Natural killer cell (primary cell): ENCODE measurements at places on chromosomes 6 and 20. TPM values are rescaled to one million over a fixed set of nuclear protein-coding genes. Genes with fewer than 3 reads are reported as not detected.

DNA sequence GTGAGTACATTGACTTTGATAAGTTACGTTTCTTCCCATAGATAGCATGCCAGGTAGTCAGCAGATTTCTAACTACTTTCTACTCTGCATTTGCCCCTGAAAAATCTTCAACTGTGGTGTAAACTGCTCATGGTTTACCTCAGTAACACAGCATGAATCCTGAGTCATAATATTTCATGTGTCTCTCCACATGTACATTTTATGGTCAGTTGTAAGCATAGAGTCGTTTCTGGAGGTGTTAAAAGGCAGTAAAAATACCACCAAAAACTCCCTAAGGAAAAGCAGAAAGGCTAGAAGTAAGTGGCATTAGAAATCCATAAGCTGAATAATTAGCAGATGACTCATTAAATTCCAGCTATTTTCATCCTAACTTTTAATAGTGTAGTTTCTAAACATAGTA, 4.1 kb upstream of the GPR63 start:
- H3K36me3 ChIP-seq = no peaks in the 10 kb centered on the region
- H3K4me3 ChIP-seq = no peak overlapping the region
- peaks cover 17% of the 10 kb centered on the region for H3K27me3 ChIP-seq
- DNase-seq = no peak
- H3K27ac ChIP-seq = no peak overlapping the region

DNA sequence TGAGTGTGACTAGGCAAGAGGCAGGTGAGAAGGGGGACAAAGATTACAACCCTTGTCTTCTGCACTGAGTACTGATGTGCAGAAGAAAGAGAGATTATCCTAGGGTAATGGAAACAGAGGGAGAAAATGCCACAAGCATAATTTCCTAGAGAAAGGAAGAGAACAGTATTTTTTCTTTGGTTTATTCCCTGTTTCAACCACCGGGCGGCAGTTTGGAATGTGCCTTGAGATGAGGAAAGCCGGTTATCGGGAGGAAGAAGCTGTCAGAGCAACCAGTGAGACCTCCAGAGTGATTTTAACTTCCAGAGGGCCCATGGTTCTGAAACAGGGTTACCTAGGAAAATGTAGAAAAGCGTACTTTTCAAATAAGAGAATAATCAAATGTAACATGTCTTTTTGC, 121.4 kb downstream of the REV3L start:
- H3K27me3 ChIP-seq = no peaks in the 10 kb centered on the region
- H3K27ac ChIP-seq = no peak overlapping the region
- no peak for DNase-seq
- no peak overlapping the region for H3K4me3 ChIP-seq
- H3K36me3 ChIP-seq = peaks cover 9% of the 10 kb centered on the region
- H3K4me1 ChIP-seq = no peaks in the 10 kb centered on the region

DNA sequence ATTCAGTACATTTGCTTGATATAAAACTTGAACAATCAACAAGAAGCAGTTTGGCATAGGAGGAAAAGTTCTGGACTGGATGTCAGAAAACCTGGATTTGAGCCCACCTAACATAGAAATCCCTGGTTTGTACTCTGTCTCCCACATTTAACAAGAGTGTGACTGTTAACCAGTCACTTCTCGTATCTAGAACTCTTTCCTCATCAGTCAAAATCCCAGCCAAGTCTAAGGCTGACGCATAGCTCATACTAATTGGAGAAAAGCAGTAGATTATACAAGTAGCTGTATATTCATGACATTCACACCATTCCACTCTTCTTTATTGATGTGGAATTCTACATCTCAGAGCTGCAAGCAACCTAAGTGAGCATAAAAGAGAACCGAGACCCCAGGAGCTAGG, 222.7 kb downstream of the PHACTR1 start:
- no peak overlapping the region for H3K4me3 ChIP-seq
- DNase-seq = no peak
- H3K36me3 ChIP-seq = no peaks in the 10 kb centered on the region
- H3K27me3 ChIP-seq = no peaks in the 10 kb centered on the region
- H3K27ac ChIP-seq = no peak overlapping the region

Gene PLN
- not detected for total RNA-seq

Gene CLVS2
- total RNA-seq = not detected
